NCI-H446 treated with DMSO at 0.1 percent for 48 hours (cell line): ENCODE measurements at places on chromosomes 11 and 22.

- no peak for DNase-seq
Measured at GRCh38 chr11:90704510-90704909, 481.7 kb upstream of the CHORDC1 start.

DNA sequence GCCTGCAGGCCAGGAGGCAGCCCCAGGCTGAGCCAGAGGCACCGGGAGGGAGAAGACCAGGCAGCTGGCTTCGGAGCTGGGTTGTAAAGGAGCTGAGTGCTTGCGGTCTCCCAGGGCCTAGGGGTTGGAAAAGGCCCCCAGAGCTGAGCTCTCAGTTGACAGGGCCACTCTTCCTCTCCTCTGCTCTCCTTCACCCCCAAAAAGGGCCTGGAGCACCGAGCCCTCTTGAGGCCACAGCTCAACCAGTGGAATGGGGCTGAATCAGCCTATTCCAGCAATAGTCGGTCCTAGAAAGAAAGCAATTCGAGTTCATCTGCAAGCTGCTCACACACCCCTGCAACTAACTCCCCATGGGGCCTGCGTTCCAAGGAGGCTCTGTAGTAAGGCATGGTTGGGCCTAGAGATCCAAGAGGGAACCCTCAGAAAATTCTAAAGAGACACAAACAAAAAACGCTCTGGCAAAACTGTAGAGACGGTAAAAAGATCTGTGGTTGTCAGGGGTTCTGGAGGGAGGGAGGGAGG, 205.0 kb downstream of the BUD13 start:
- DNase-seq: no peak

DNA sequence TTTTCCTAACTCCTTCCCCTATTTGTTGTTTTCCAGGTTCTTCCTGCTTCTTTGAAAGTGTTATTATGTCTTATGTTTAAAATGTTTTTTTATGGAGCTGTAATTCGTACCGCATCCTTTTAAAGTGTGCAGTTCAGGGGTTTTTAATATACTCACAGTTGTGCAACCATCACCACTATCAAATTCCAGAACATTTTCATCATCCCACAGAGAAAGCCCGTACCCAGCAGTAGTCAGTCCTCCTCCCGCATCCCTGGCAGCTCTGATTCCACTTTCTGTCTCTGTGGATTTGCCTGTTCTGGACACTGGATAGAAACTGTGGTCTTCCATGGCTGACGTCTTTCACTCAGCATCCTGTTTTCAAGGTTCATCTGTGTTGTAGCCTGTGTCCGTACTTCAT, 73.7 kb downstream of the JAM3 start:
- no peak for DNase-seq

- DNase-seq: no peak
Measured at GRCh38 chr11:45234306-45235006, 51.7 kb downstream of the SYT13 start.

- peak; percentile 57 for DNase-seq
Measured at GRCh38 chr11:62612366-62613290, at the start of the genes EML3 and ROM1. Gene EML3 (minus strand): TSS chr11:62612775. CDS start chr11:62612457, 318 bp downstream. Gene ROM1 (plus strand): TSS chr11:62613257. CDS start chr11:62613282, 25 bp downstream.
